Fibroblast of upper back skin (primary cell): ENCODE measurements at places on chromosomes 7 and 10.

DNA sequence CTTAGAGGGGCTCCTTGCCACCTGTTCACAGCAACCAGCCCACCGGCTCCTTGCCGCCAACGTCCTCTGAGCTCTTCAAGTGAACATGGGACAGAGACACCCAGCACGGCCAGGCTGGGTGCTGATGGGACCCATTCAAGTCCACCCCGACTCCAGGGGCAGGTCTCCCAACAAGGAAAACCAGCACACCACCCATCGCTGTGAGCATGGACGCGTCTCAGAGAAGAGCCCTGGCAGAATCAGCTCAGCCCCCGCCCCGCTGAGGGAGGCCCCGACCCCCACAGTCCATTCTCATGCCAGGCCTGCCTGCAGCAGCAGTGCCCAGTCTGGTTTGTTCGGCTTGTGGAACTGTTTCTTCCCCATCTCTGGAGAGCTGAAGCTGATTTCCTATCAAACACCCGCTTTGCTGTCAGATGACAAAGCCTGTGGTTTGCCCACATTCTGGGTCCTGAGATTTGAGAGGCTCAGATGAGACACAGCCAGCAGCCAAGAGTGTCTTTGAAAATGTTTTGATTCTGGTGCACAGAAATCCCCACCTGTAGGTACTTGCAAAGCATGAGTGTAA is 216.6 kb downstream of the ZMYND11 start:
- DNase-seq, result no peak

GRCh38 chr10:32948451-32948850 is 9.6 kb downstream of the ITGB1 start:
- DNase-seq, result no peak

DNA sequence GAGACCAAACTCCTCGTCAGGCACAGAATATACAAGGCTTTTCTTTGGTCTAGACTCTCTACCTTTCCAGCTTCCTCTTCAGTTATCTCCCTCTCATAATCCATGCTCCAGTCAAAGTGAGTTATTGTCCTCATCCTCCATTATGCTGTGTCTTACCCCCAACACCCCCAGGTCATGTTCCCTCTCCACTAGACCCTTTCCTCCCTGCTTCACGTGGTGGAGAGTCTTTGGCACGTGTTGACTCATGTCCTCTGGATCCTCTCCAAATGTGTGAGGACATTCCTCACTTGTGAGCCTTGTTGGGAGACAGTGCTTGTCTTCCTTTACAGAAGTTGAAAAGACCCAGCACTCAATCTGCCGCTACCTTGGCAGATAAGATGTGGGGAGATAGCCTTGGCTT is 36.0 kb upstream of the DLD start:
- peak; percentile 45 for DNase-seq

- no peak for DNase-seq
Measured at GRCh38 chr7:50317697-50318669, 13.5 kb downstream of the IKZF1 start.

GRCh38 chr10:15201589-15202300 is 33.3 kb upstream of the NMT2 start:
- peak; percentile 54 for DNase-seq

- no peak for DNase-seq
Measured at GRCh38 chr7:107684947-107685463, 24.4 kb downstream of the SLC26A4 start.

GRCh38 chr10:79248341-79249185 is 98.7 kb upstream of the PPIF start:
- DNase-seq, result peak; percentile 62

GRCh38 chr7:41811941-41812340 is 109.1 kb upstream of the INHBA start:
- no peak for DNase-seq

DNA sequence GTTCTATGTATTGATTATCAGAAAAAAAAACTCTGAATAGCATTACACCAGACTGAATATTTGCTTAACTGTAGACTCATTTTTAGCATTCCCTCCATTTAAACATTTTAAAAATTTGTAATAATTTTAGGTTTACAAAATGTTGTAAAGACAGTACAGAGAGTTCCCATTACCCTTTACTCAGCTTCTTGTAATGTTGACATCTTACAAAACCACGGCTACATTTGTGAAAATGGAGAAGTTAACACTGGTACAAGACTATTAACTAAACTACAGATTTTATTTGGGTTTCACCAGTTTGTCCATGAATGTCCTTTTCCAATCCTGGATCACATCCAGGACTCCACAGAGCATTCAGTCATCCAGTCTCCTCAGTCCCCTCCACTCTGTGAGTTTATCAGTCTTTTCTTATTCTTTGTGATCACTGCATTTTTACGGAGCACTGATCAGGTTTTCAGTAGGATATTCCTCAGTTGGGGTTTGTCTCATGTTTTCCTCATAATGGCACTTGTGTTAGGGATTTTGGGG is 130.0 kb upstream of the EEPD1 start:
- DNase-seq, result no peak

DNA sequence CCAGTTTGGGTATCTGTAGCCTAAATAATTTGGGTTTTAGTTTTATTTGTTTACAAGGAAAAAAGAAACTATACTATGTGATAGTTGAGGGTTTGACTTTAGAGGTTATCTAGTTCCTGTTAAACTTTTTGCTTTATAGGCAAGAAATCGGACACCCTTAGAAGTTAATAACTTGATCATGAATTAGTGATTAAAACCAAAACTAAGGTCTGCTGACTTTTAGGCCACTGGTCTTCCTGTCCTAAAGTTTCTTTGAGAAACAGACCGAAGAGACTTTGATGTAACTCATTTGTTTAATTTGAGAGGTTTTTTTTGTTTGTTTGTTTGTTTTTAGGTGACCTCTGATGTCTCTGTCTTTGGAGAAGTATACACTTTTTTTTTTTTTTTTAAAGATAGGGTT is 59.7 kb downstream of the PHTF2 start:
- no peak for DNase-seq

- DNase-seq, result no peak
Measured at GRCh38 chr10:131277969-131278368, 33.6 kb downstream of the TCERG1L start.

- no peak for DNase-seq
Measured at GRCh38 chr10:35392482-35393228, 56.3 kb downstream of the CCNY start.

- no peak for DNase-seq
Measured at GRCh38 chr7:46664453-46664852, 743.4 kb upstream of the IGFBP3 start.

DNA sequence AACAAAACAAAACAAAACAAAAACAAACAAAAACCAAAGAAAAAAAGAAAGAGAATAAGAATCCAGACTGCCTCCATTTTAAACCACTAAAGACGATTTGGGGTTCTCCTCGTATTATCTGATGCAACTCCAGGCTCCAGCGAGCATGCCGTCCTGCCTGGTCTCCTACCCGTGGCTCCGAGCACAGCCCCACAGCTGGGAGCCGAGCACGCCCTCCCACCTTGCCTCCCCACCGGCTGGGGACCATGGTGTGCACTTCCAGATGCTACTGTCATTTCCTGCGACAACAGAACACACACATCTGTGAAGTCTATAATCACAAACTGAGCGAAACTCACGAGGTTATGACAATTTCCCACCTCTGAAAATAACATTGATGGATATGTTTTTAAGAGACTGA is 113.1 kb downstream of the ADARB2 start:
- no peak for DNase-seq

DNA sequence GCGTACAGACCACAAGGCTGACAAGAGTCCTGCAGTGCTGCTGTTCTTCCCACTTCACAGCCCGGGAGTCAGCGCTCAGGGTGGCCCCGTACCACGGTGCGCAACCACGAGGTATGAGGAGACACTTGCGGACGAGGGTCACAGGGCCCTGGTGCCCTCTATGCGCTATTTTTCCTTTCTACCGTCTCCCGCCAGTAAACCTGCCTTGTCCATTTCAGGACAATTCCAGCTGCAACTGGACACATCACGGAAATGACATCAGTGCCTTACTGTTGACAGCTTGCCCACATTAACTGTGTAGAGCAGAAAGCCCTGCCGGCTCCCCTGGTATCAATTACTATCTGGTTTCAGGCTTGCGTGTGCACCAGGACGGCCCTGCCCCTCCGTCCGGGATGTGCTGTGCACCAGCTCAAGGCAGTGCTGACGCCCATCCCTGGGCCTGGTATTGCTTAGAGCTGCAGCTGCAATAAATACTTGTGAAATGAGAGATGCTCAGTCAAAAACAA is 65.1 kb downstream of the ZRANB1 start:
- DNase-seq, result peak; percentile 69

- no peak for DNase-seq
Measured at GRCh38 chr10:114442091-114442630, 37.9 kb upstream of the AFAP1L2 start.

DNA sequence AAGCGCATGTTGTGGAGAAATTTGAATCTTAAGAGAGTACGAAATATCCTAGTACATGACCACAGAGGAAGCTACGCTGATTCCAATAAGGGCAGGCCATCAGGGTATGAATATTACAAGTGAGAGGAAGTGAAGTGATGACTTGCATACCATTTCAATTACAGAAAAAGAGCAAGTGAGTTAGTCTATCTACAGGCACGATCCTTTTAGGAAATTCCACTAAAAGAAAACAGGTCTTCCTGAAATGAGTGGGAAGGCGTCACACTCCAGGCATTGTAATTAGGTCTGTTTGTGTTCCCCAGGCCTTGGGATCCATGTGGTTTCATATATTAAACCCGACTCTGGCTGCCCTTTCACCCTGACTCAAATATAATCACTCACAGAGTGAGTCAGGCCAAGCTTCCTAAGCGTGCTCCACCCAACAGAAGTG is 152.5 kb downstream of the SEMA3A start:
- peak; percentile 71 for DNase-seq

- peak; percentile 88 for DNase-seq
Measured at GRCh38 chr10:120478386-120478785, 21.4 kb downstream of the PLPP4 start.

GRCh38 chr7:90222811-90223725 is 11.5 kb downstream of the STEAP2 start:
- DNase-seq, result peak; percentile 70

DNA sequence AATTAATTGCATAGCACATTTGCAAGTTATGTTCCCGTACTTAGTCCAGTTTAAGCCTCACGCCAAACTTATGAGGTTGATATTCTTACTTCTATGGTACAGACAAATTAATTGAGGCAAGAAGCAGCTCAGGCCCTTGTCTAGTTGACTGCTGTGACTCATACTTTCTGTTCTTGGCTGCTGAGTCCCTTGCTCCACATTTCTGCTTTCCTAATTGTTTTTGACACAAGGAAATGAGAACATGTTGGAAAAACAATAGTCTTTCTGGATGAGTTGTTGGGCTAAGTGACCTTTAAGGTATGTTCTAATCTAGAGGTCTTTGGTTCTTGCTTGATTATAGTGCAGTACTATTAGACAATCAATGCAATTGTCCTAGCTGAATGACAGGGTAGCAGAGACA is 331.8 kb downstream of the NRG3 start:
- DNase-seq, result no peak

DNA sequence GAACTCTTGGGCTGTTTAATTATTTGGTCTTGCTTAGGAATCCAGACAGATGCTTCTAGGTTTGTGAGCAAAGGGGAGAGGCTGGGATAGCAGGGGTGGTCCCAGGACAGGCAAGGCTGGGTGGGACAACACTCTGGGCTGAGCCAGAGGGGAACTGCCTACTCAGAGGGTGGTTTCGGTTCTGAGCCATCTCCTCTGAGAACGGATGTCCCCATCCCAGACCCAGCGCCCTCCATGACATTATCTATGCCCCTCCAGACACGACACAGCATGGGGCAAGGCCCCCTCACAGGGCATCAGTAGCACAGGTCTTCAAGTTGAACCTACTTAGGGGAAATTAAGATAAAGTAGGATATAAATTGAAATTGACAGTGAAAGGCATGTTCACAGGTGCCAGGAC is 7.1 kb downstream of the ASB10 start:
- no peak for DNase-seq

- DNase-seq, result no peak
Measured at GRCh38 chr7:85730012-85730411, 543.2 kb upstream of the SEMA3D start.

GRCh38 chr10:26156019-26156418 is 60.6 kb upstream of the GAD2 start:
- no peak for DNase-seq

- peak; percentile 27 for DNase-seq
Measured at GRCh38 chr7:77799078-77799964, 748 bp downstream of the PHTF2 start.

GRCh38 chr10:110531687-110532086 is 34.0 kb downstream of the DUSP5 start:
- DNase-seq, result no peak

GRCh38 chr10:44389150-44389549 is 4.3 kb upstream of the CXCL12 start:
- no peak for DNase-seq

DNA sequence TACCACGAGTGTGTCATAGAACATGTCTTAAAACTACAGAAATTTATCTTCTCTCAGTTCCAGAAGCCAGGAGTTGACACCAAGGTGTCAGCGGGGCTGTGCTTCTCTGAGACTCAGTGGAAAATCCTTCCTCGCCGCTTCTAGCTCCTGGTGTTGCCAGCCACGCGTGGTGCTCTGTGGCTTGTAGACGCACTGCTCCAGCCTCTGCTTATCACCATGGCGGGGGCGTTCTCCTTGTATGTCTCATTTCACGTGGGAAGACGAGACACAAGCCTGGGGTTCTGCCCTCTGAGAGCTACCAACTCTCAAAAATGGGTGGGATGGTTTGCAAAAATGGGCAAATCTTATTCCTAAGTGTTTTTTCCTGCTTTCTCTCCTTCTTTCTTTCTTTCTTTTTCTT is 11.0 kb upstream of the GALNTL5 start:
- DNase-seq, result no peak

- DNase-seq, result no peak
Measured at GRCh38 chr10:62258926-62259325, 9.7 kb downstream of the RTKN2 start.

DNA sequence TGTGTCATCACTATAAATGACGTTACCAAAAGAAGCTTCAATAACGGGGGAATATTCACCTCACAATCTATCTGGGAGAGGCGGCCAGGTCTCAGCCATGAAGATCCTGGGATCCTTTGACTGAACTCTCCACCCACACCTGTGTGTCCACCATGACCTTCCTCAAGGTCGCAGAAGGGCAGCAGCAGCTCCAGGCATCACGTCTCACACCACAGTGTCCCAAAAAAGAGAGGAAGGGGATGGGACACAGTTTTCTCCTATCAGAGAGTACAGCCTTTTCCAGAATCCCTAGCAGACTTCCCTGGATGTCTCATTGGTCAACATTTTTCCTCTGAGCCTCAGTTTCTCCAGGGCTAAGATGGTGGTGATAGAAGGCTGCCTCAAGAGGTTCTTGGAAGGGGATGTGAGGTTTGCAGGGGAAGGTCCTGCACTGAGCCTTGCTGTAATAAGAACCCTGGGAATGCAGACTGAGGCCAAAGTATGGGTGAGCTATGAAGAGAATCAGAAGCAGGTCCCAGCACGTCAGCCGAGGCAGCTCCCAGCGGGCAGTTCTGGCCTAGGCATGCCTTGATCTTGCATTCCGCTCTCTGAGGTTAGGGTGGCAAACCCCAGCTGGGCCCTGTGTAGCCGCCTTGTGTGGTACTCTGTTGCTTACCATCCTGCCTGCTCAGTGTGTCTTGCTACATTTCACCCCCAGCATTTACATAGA is 63.8 kb downstream of the COL26A1 start:
- DNase-seq, result no peak

GRCh38 chr7:144812379-144813283 is 23.2 kb downstream of the TPK1 start:
- DNase-seq, result no peak

GRCh38 chr7:77759294-77759889 is 38.8 kb downstream of the TMEM60 start:
- peak; percentile 61 for DNase-seq
